AG09319 (cell line): ENCODE measurements at places on chromosomes 13 and 19.

DNA sequence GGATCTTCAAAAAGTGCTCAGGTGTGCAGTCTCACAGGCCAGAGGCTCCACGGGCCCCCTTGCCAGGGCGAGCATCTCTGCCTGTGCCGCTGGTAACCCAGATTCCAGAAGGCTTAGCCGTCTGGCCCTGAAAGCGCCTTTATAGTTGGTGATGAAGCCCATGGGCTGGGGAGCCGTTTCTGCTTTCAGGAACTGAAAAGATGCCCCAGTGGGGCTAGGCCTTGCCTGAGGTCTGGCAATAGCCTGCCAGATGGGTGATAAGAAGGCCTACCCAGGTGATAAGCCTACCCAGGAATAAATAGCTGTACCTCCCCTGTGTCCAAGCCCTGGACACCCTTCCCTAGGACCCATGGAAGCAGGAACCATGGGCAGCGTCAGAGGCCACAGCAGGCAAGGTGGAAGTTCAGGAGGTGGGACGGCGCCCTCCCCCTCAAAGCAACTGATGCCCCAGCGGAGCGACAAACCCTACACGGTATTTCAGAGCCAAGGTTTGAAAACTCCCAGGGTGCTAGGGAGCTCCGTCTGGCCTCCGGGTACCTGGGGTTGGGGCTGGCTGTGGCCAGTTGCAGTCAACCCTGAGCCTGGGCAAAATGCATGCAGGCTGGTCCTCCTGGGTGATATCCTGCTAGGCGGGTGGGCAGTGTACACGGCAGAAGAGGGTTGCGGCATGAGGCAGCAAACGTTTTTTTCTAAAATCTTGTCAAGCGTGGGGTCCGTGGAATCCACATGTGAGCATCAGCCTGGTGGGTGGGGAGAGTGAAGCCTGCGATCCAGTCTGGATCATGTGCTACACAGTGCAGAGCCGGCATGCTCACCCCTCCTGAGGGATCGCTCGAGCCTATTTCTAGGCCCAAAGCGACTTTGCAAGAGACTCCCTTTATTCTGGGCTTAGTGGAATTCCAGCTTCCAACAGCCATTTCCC lies 45.3 kb downstream of the ACTN4 start:
- no peak for DNase-seq

GRCh38 chr13:46810440-46810839 lies 13.5 kb upstream of the ESD start:
- no peak for DNase-seq

- peak; percentile 93 for DNase-seq
Observed at GRCh38 chr19:47227352-47228167, 3.4 kb downstream of the BBC3 start.

GRCh38 chr19:16075430-16076153 lies 703 bp upstream of the TPM4 start:
- DNase-seq, result no peak

- DNase-seq, result no peak
Observed at GRCh38 chr13:81171065-81171647, 830.2 kb upstream of the SPRY2 start.
